Glutamatergic neuron (in vitro differentiated cells): ENCODE measurements at places on chromosomes 7 and 10. TPM values are rescaled to one million over a fixed set of nuclear protein-coding genes. Genes with fewer than 3 reads are reported as not detected.

The RTKN2 gene
- total RNA-seq: 3.2 TPM

The RNF133 gene
- total RNA-seq: not detected

The BLVRA gene
- total RNA-seq: 63.4 TPM

The GPR85 gene
- 3.4 TPM for total RNA-seq

The EPHB4 gene
- 21.5 TPM for total RNA-seq

The GIMAP1 gene
- total RNA-seq: not detected

The UBE3C gene
- 52.5 TPM for total RNA-seq

The ABLIM1 gene
- total RNA-seq: 25.7 TPM

The HMX3 gene
- total RNA-seq: not detected

The SLIT1 gene
- total RNA-seq: 11.3 TPM

The CALD1 gene
- total RNA-seq: 61.8 TPM

The RPP30 gene
- 31.5 TPM for total RNA-seq

The NXPH1 gene
- total RNA-seq: 3.8 TPM

The ADCY1 gene
- 51.9 TPM for total RNA-seq

The SPDYE8 gene
- not detected for total RNA-seq

The TMEM196 gene
- total RNA-seq: 3.6 TPM

The APBB1IP gene
- not detected for total RNA-seq

The MCMBP gene
- 37.5 TPM for total RNA-seq

The PLXNA4 gene
- total RNA-seq: 16.2 TPM

The ELMO1 gene
- 5.5 TPM for total RNA-seq

The TWIST1 gene
- total RNA-seq: not detected

The BHLHA15 gene
- not detected for total RNA-seq

The AKR1C1 gene
- 24.7 TPM for total RNA-seq

The UNCX gene
- 106 TPM for total RNA-seq

The PRR15 gene
- not detected for total RNA-seq
